Heart right ventricle (tissue), 16 donors: ENCODE measurements at places on chromosomes 13 and 19.
A peak's percentile ranks its signal among the peaks of the same experiment; 100 is the strongest.

DNA sequence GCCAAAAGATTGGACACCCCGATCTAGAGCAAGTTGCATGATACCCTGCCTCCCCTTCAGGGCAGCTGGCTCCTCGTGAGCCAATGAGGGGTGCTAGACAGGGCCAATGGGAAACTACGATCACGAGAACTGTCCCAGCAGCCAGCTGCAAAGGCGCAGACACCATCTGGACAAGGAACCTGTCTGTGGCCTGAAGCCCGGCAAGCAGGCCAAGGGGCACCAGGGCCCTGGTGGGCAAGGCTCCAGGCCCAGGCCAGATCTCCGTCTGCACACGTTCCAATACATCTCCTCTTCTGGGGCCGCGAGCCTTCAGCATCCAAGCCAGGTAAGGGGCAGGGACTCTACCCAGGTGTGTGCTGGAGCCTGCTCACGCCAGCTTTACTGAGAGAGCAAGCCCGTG, 20.2 kb downstream of the MED26 start:
- DNase-seq = no peak

DNA sequence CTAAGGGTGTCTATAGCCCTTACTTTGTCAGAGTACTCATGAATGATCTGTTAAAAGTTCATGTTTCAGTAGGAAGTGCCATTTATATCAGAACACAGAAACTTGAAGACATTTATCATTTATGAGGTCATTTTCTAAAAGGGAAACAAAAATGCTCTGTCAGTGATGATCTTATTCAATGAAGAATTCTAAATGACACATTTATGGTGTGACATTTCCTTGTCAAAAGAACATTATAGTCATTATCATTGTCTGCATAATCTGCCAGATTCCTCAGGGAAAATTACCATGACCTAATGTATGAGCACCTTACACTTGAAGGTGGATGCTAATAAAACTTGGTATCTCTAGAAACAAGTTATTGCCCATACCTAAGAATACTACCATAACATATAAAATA, 853.8 kb upstream of the SLITRK6 start:
- DNase-seq = no peak

GRCh38 chr13:114058051-114058867, 74.2 kb downstream of the RASA3 start:
- no peak for DNase-seq

DNA sequence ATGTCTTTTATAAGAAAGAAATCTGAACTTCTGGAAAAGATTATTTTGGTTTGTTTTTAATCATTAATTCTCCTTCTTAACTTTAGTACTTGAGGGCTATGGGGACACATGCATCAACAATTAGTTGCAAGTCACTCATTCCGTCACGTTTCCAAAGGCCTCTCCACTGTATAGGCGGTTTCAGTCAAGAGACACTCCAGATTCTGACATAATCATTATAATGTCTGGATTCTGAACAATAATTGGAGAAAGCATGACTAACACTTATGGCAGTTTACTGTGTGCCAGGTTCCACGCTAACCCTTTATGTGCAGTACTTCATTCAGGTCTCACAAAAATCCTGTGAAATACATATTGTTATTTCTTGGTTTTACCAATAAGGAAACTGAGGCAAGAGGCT, 71.9 kb downstream of the TNFRSF19 start:
- DNase-seq = no peak

- no peak for DNase-seq
Observed at GRCh38 chr19:10320602-10321416, 5.0 kb upstream of the FDX2 start.

DNA sequence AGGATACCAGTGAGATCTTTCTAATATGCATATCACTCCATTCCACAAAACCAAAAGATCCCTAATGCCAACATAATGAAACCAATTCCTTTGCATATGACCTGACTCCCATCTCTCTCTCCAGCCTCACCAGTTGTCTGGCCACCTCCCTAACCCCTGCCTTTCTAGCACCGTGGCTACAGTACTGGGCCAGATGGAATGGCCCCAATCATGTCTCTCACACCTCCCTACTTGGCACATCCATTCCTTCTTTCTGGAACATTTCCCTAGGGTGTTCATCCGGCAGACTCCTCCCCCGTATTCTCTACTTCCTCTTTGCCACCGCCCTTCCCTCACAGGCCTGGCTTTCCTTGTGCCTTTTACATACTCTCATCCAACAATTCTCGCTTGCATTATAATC, 62.0 kb downstream of the GPALPP1 start:
- no peak for DNase-seq

DNA sequence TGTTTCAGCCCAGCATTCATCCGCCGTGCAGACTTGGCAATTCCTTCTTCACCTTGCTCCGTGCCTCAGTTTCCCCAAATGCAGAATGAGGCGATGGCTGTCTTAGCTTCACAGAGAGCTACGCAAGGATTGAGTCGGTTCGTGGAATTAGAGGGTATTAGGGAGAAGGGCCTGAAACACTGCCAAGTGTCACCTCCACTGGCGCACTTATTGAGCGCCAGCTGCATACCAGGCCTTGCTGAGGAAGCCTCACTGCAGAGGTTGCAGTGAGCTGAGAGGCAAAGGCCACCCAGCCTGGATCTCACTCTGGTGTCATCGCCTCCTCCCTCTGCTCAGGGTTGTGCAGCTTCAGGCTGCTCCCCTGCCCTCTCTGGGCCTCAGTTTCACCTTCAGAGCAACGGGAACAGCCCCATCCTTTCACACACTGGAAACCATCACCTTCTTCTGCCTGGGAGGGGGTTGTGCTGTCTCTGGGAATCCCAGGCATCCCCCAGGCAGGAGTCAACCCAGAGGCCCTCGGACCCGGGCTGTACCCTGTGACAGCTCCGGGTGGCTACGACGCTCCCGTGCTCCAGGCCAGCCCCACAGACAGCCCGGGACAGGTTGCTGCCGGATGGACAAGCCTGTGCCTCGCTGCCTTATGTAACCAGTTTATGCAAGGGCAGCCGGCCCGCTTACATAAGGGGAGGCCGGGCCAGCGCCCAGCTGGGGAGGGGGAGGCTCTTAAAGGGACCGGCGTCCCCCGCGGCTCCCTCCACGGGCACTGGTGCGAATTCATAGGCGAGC, 31.9 kb downstream of the NFIC start:
- peak; percentile 77 for DNase-seq

DNA sequence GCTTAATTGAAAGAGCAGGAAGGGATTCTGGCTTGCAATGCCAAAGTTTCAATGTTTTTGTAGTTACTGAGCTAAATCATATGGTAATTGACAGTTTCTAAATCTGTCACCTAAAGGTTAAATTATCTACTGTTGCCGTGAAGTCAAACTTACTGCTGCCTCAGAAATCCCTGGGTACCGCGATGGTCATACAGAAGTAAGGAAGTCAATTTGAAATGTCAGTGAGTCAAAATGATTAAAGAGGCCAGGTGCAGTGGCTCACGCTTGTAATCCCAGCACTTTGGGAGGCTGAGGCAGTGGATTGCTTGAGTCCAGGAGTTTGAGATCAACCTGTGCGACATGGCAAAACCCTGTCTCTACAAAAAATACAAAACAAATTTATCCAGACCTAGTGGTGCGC, 48.8 kb upstream of the TPM4 start:
- DNase-seq = no peak

DNA sequence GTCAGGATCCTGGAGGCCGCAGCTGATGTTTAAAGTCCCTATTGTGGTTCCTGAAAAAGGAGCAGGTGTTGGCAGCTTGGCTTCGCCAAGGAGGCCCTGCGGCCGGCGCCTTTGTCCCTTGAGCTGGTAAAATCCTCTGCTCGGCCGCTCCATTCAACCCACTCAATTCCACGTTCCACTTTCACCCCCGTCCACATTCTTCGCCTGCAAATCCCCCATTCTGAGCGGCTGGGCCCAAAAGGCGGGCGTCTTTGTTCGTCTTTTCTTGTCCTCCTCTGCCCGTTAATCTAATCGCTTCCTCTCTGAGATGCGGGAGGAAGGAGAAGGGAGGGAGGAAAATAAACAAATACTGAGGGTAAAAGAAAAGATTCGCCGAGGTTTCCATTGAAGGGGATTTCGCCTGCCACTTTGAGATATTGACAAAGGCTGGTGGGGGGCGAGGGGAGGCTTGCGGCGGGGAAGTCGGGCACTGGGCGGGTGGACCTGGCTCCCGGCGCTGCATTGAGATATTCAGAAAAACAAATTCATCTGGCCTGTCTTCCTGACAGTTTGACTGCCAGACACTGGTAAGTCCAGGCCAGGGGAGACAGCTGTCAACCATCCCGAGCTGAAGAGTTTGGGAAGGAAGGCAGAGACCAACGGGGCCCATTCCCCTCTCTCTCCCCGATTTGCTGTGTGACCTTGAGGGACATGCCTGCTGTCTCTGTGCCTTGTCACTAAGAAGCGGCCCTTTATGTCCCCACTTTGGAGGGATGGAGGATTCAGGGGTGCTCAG, 37.6 kb downstream of the ZNRF4 start:
- no peak for DNase-seq

GRCh38 chr13:85367887-85368286, 431.3 kb downstream of the SLITRK6 start:
- no peak for DNase-seq
